ENCODE measurements at places on chromosomes 11 and 22.

- DNase-seq = no peak
These were observed 127.4 kb upstream of the OPCML start for GRCh38 chr11:133659538-133660201.

DNA sequence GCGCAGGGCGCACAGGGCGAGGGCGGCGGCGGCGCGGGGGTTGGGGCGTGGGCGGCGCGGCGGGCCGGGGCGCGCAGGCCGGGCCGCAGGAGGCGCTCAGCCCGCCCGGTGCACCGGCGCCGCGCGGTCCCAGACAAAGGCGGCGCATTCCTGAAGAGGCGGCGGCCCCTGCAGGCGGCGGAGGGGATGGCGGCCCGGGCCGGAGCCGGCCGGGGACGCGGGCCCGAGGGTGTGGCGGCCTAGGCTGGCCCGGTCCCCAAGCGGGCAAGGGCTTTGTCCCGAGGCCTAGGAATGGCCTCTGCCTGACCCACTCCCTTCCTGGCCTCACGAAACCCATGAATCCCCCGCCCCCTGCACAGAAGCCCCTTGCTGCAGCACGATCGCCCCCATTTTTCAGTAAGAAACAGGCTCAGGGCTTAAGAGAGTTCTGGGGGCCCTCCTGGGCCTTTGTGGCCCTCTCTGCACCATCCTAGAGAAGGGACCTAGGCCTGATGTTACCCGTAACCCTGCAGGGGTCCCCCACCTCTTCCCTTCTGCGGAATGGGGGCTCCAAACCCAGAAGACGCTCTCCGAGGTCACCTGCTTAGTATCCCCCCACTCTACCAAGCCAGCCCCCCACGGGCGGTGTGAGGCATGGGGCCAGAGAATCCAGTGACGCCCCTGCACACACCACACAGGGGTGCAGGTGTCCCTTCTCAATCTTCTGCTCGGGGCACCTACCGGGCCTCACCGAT lies at the start of gene RTN4R:
Gene RTN4R, minus strand, starts transcription at position 40 of the 734 bp plus-strand sequence. CDS start 226 bp downstream, outside the sequence.
- DNase-seq = peak; percentile 58

- DNase-seq = no peak
These were observed 52.9 kb downstream of the DEPDC5 start for GRCh38 chr22:31806751-31807150.

DNA sequence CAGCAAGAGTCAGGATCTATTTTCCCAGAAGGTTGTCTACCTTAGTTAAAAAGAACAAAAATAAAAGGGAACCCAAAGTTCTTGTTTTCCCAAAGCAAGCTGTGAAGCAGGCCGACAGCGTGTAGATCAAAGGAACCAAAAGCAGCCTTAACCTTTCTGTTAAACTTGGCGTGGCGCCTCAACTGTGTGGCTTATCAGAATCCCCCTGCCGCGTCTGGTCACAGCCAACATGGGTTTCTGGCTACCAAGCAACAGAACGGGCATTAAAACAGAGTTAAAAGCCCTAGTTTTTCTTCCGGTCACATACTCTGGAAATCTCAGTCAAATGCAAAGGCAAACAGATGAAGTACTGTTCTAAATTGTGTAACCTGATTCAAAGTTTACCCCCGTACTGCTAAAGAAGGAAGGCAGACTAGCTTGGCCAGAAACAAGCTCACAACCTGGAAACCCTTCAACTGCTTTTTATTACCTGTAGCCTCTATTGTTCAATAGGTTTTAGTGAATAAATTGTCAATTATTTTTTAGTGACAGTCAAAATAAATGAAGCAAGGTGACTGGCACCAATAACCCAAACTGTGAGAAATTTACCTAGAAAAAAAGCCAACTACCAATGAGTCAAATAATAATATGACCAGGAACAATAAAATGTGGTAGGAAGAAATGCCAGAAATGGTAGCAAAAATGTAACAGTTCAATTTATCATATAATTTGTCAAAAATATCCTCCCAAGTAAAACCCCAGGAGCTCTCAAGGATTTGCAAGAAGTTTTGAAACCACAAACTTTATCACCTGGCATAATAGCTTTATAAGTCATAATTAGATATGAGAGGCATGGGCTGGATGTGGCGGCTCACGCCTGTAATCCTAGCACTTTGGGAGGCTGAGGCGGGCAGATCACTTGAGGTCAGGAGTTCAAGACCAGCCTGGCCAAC lies 21.4 kb downstream of the CHKA start:
- DNase-seq = peak; percentile 64

- DNase-seq = no peak
These were observed 22.5 kb downstream of the LRP4 start for GRCh38 chr11:46895821-46896220.

DNA sequence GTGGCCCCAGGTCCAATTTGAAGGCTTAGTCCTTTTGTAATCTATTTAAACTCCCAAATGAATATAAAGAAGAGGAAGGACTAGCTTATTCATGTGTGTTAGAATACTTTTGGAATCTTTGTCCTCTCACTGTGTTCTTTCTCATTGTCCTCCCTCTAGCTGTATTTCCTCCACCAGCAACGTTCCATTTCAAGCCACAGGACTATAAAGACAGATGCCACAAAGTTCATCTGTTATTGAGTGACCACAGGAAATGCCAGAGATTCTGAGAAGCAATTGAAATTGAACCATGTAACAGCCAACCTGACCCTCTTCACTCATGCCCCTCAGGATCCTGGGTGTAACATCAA lies 336.6 kb upstream of the API5 start:
- no peak for DNase-seq

GRCh38 chr11:1892116-1892515 lies 421 bp upstream of the PRR33 start:
- no peak for DNase-seq

DNA sequence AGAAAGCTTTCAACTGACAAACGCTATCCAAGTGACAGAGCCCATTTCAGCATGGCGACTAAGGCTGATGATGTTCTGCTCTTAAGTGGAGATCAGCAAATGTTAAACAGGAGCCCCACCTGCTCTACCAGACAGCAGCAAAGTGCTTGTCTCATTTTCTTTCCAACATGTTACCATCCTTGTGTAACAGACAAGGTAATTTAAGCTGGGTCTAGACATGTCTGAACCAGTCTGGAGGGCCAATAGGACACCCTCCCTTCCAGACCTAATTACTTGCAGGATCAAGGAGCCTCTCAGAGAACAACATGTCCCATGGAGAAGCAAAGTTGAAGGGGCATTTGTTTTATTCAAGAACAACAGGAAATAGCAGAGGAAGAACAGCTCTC lies 3.9 kb upstream of the LMO2 start:
- no peak for DNase-seq

GRCh38 chr11:74773476-74773875 lies 24.8 kb downstream of the RNF169 start:
- no peak for DNase-seq

DNA sequence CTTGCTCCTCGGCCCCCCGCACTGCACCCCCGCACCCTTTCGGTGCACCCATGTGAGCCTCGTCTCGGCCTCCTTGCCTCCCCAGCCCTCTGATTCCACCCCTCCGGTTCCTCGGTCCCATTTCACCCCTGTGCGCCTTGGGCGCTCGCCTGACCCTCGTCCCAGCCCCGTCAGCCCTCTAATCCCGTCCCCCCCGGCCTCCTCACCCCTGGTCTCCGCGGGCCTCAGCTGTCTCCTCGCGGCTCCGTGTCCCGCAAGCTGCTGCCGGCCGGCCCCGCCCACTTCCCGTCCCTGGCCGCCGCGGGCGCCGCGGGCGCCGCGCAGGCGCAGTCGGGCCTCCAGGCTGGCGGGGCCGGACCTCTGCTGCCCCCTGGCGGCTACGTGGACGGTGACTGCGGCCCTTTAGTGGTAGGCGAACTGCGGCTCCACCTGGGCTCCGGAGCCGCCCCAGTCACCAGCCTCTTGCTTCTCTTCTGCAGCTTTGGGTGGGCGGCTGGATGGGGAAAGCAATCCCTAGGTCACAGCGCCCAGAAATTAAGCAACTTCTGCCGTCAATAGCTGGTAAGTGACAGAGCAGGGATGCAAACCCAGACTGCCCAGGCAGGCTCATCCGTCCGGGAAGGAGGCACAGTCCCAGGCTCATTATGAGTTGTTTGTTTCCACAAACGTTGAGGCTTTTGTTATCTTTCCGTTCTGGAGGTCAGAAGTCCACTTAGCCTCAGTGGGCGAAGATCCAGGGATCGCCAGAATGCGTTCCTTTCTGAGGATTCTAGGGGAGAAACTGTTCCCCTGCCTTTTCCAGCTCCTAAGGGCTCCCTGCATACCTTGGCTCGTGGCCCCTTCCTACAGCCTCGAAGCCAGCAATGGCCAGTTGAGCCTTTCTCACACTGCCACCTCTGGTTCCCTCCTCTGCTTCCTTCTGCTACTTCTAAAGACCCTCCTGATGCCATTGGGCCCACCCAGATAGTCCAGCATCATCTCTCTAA lies at the start of gene PPM1F:
Gene PPM1F, minus strand, starts transcription at position 263 of the 986 bp plus-strand sequence. CDS start 6,800 bp downstream, outside the sequence.
- DNase-seq = peak; percentile 92

GRCh38 chr11:14270690-14271542 lies 88.1 kb downstream of the RRAS2 start:
- no peak for DNase-seq

GRCh38 chr11:57303990-57304579 lies 20.7 kb downstream of the TNKS1BP1 start:
- no peak for DNase-seq

DNA sequence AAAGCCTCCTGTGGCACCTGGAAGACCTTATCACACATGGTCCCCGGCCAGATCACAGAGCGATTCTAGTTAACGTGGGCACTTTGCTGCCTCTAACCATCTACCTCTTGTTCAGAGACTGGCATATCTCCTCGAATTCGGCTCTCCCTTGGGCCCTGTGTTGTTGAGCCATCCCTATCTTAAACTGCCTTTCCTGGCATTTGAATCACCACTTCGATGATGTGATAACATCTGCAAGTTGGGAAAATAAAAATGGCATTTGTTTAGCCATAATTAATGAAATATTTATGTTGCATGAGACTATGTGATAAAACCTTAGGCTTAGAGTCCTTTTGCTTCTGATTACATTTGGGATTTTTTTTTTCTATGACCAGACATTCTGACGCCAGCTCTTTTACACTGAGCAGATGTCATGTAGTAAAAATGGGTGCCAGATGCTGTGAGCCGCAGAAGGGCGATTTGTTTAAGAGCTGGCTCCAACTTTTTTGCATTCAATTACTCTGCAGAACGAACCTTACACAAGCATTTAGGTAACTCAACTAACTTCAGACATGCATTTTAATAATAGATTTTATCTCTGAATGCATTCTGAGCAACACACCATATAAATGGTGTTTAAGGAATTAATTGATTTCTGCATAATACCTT lies 58.5 kb upstream of the PARVA start:
- DNase-seq = no peak

DNA sequence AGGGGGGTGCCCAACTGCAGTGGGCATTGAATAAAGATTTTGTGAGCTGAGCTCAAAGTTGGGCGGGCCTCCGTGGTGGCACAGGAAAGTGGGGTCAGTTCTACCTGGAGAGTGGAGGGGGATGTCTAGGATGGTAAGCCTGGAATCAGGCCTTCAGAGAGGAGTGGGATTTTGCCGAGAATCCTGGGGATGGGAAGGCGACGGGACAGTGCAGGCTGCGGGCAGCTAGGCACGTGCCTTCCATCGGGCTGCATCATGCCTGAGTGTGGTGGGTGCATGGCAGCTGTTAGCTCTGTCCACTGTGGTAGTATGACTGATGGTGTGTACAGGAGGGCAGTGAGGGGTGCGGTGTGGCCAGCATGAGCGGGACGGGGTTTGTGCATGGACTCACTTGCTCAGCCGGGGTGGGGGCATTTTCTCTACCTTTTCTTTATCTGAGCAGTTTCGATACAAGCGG lies 3.6 kb downstream of the SHANK3 start:
- no peak for DNase-seq

- DNase-seq = no peak
These were observed 24.1 kb downstream of the PAK1 start for GRCh38 chr11:77449784-77450183.

- no peak for DNase-seq
These were observed 180.4 kb upstream of the B3GAT1 start for GRCh38 chr11:134592391-134592990.

- no peak for DNase-seq
These were observed 19.9 kb upstream of the MYOD1 start for GRCh38 chr11:17699147-17700114.

DNA sequence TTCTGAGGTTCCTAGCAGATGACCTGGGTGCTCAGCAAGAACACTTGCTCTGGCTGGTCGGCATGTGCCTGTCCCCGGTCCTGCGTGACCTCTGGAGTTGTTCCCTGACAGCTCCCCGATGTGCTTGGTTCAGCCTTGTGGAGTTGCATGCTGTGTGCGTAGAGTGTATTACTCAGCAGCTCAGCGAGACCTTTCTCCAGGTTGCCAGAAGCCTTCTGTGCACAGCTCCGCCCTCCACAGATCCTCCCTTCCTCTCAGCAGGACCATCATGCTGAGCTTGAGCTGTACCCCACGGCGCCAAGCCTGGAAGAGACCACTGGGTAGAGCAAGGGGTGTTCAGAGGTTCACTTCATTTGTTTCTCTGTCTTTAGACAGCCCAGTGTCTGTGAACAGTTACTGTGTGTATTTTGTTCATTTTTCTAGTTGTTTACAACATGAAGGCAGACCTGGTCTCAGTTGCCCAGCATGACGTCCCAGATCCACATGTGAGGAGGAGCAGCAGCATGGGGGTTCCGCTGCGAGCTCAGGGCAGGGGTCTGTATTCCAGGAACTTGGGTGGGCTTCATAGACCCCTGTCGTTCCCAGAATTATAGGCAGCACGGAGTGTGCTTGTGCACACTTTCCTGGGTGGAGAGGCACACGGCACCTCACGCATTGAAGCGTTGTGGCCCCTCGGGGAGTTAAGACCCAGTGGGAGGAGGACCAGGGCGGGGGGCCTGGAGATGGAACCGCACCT lies 148.6 kb downstream of the IGLL1 start:
- no peak for DNase-seq

DNA sequence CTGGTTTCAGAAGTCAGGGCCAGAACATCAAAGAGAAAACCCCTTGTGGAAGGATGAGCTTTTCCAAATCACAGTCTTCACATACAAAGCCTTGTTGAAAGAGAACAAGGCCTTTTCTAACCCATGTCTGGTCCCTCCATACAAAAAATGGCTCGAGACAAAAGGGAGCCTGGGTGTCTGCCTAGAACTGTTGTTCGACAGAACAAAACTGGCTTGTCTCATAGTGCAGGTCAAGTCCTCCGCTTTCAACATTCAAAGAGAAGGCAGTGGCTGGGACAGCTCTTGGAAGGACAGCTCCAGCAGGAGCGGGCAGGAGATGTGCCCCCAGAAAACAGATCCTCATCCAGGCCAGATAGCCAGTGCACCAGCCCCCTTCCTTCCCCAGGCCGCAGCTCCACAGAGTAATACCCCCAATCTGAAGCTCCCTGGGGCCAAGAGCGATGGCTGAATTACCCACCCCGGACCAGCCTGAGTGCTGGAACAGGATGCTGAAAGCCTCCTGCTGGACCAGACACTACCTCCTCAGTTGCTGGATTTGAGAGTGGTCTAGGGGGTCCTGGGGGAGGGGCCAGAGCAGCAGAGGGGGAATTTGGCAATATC lies 27.6 kb downstream of the USH1C start:
- DNase-seq = no peak

GRCh38 chr11:7019500-7020182 lies 505 bp downstream of the ZNF214 start:
- no peak for DNase-seq
